GM12878 (cell line): ENCODE measurements at places on chromosomes 11 and 22. TPM values are rescaled to one million over a fixed set of nuclear protein-coding genes. Genes with fewer than 3 reads are reported as not detected.

DNA sequence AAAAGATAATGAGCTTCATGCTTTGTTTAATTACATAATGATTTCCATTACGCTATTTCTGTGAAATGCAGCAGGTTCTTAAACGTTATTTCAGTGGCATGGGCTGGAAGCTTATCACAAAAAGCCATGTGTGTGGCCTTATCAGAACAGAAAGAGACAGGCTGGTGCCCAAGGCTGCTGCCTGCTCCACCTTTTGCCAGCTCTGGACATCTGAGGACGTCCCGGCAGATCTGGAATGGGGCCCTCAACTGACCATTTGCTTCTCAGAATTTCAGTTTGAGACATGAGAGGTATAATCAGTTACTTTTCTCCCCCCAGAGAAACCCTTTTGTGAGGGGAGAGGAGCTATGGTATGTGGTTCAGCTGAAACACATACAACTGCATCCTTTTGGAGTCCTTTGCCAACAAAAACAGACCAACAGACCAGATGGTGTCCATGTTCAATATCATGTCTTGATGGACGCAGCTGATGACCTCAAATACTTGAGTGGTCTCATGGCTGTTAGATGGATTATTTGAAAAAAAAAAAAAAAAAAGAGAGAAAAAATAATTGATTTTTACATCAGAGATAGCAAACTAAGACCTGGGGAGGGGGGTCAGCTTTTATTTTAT is 8.6 kb downstream of the CDPF1 start:
- H3K27me3 ChIP-seq = no peaks in the 10 kb centered on the region
- peaks cover 6% of the 10 kb centered on the region for H3K4me1 ChIP-seq
- H3K36me3 ChIP-seq = no peaks in the 10 kb centered on the region
- no peak overlapping the region for H3K27ac ChIP-seq
- H3K4me3 ChIP-seq = no peak overlapping the region

The SORL1 gene
- polyA plus RNA-seq = 60.8 and 64.7 TPM in 2 replicates

The MB gene
- polyA plus RNA-seq = 0.32 TPM in 1 of 2 replicates, not detected in the other

DNA sequence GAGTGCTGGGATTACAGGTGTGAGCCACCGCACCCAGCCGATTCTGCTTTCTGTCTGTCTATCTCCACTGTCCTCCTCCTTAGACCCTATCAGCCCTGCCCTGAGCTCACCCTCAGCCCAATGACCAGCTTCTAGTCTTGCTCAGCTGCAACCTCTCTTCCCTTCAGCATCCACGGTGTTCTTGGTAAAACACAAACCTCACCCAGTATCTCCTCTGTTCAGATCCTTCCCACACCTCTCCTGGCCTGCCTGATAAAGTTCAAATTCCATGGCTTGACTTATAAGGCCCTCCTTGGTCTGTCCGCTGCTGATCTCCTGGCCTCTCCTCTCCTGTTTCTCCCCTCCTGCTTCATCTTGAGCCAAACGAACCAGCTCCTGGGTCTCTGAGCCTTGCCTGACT is 14.5 kb upstream of the NCF4 start:
- no peak overlapping the region for H3K27ac ChIP-seq
- H3K4me3 ChIP-seq = no peak overlapping the region
- H3K4me1 ChIP-seq = no peaks in the 10 kb centered on the region
- H3K36me3 ChIP-seq = no peaks in the 10 kb centered on the region

DNA sequence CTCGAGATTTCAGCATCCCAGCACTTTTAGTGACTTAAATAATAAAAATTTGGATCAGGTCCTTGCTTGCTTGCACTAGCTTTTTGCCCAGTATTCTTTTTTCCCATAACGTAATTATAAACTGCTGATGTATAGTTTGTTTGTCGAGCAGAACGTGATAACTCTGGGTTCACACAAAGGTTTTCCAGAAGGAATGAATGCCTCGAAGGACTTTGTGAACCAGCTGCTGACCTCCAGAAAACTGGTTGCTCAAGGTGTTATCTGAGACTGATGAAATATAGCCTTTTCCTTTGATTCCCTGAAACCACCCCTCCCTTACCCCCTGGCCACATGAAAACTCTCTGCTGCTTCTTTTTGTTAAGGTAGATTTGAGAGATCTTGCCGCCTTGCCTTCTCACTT is 229.1 kb upstream of the CARD18 start:
- DNase-seq = no peak
- H3K27ac ChIP-seq = no peak overlapping the region
- H3K27me3 ChIP-seq = no peaks in the 10 kb centered on the region
- H3K36me3 ChIP-seq = no peaks in the 10 kb centered on the region
- H3K4me1 ChIP-seq = no peaks in the 10 kb centered on the region

The NRIP3 gene
- 0.28 TPM in 1 of 2 replicates, not detected in the other for polyA plus RNA-seq

DNA sequence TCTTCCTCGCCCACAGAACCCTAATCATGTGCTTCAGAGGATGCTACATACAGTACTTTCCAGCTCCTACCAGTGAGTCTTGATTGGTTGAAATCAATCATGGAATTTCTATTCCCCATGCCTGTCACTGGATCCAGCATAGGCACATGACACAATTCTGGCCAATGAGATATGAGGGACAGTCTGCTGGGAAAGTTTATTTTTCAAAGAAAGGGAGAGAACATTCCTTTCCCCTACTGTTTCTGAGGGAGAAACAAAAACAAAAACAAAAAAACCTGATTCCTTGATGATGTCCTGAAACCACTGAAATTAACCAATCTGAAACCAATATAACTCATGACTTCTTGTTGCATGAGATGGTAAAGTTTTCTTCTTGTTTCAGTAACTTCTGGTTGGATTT is 3.3 kb upstream of the RCN1 start:
- no peaks in the 10 kb centered on the region for H3K27me3 ChIP-seq
- no peak overlapping the region for H3K4me3 ChIP-seq
- no peaks in the 10 kb centered on the region for H3K36me3 ChIP-seq
- DNase-seq = no peak

DNA sequence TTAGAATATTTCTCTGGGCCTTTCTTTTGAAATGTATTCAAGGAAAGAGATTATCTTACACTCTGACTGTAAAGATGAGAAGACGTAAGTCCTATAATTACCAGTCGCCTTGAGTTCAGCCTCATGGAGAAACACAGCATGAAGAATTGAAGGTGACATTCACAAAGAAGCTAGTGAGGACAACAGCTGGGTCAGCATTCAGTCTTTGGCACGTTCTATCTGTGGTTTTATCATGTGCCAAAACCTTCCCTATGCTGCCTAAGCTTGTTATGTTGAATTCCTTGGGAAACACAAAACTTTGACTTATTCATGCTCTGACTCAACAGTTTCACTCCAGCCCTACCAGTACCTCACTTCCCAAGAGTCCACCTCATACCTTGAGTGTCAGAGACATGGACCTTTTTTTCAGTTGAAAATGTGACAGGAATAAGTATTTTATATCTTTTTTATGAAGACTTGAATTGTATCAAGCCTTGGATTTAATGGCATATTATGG is 198.8 kb upstream of the KIRREL3 start:
- DNase-seq = no peak
- no peaks in the 10 kb centered on the region for H3K4me1 ChIP-seq
- no peak overlapping the region for H3K4me3 ChIP-seq
- no peaks in the 10 kb centered on the region for H3K36me3 ChIP-seq

The RNH1 gene
- 156 and 163 TPM in 2 replicates for polyA plus RNA-seq
